ENCODE measurements at places on chromosomes 4 and X.

DNA sequence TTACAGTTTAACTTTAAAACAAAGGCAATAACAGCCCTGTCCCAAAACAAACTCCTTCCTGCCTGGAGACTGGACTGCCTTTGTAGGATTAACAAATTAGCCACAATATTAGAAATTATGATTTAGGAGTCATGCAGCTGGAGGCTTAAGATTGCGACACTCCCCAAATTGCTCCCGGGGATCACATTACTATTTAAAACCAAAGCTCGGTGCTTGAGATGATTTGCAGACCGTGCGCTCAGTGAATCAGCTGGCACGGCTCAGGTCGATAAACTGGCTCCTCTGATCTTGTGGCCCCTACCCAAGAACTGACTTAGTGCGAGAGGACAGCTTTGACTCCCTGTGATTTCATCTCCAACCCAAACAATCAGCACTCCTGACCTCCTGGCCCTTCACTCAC is 829.3 kb downstream of the NLGN4X start:
- DNase-seq: no peak

DNA sequence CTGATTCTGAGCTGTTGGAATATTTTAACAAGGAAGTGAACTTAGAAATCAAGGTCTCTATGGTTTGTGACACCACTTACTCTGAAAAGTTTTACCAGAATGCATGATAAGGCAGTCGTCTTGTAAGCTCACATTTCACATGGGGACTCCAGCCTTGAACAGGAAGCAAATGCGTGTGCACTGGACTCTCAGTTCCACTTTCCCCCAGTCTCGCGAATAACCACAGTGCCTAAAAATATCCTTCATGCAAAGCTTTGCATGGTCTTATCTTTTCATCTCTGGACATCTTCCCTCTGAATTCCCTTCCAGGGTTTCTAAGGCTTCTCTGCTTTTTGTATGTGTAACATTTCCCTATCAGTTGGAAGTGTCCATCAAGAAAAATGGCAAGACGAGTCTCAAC is 581.8 kb downstream of the NLGN4X start:
- no peaks in the 10 kb centered on the region for H3K36me3 ChIP-seq
- no peaks in the 10 kb centered on the region for H3K4me1 ChIP-seq
- no peak overlapping the region for H3K4me3 ChIP-seq
- H3K27me3 ChIP-seq: no peaks in the 10 kb centered on the region
- no peak for DNase-seq

GRCh38 chrX:133307637-133308498 is 89.7 kb upstream of the TFDP3 start:
- H3K4me3 ChIP-seq: no peak overlapping the region
- H3K36me3 ChIP-seq: peaks cover 3% of the 10 kb centered on the region
- peaks cover 2% of the 10 kb centered on the region for H3K4me1 ChIP-seq
- peak; percentile 54 for DNase-seq

- H3K27me3 ChIP-seq: no peaks in the 10 kb centered on the region
- no peaks in the 10 kb centered on the region for H3K4me1 ChIP-seq
- no peak overlapping the region for H3K4me3 ChIP-seq
- DNase-seq: no peak
- no peaks in the 10 kb centered on the region for H3K36me3 ChIP-seq
These were observed 114.8 kb downstream of the STOX2 start for GRCh38 chr4:184019667-184020623.

- DNase-seq: peak; percentile 54
- no peak overlapping the region for H3K4me3 ChIP-seq
- no peaks in the 10 kb centered on the region for H3K36me3 ChIP-seq
- no peak overlapping the region for H3K27ac ChIP-seq
- H3K27me3 ChIP-seq: no peaks in the 10 kb centered on the region
These were observed 21.3 kb downstream of the ARHGAP24 start for GRCh38 chr4:85496126-85496849.

DNA sequence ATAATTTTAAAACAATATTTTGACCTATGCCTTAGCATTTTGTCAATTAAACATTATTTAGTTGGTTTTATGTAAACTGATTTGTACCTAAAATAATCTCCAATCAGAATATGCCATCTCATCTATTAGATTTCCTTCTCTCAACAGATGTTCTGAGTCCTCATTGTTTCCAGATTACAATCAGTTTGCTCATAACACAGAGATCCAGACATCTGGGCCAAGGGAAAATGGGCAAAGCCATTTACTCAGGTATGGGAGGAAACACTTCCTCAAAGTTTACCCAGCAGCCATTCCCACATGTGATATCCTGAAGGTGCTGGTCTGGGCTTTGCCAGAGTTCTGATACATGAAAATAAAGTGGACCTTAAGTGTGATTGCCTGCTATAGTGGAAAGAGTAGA is 217.9 kb upstream of the GPC4 start:
- no peak for DNase-seq
- H3K27me3 ChIP-seq: peaks cover 5% of the 10 kb centered on the region
- H3K4me1 ChIP-seq: no peaks in the 10 kb centered on the region

DNA sequence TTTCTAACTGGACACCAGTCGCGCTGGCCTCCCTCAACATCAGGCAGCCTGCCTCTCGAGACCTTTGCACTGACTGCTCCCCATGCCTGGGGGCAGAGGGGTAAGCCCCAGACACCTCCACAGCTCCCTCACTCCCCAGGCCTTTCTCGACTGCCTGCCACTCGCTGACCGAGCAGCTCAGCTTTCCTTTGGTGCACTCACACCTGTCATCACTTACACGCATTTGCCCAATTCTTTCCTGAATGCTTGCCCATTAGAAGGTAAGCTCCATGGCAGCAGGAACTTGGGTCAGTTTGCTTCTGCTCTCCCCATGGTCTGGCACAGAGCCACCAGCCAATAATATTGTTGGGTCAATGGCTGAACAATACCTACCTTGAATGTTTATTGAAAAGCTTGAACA is 32.2 kb upstream of the PROM1 start:
- no peak overlapping the region for H3K27ac ChIP-seq
- H3K4me3 ChIP-seq: no peak overlapping the region
- no peaks in the 10 kb centered on the region for H3K4me1 ChIP-seq
- H3K27me3 ChIP-seq: peaks cover 83% of the 10 kb centered on the region
- no peak for DNase-seq

- H3K27me3 ChIP-seq: no peaks in the 10 kb centered on the region
- H3K4me3 ChIP-seq: no peak overlapping the region
- H3K27ac ChIP-seq: no peak overlapping the region
- no peak for DNase-seq
These were observed 53.4 kb downstream of the IRF2 start for GRCh38 chr4:184420881-184421416.

DNA sequence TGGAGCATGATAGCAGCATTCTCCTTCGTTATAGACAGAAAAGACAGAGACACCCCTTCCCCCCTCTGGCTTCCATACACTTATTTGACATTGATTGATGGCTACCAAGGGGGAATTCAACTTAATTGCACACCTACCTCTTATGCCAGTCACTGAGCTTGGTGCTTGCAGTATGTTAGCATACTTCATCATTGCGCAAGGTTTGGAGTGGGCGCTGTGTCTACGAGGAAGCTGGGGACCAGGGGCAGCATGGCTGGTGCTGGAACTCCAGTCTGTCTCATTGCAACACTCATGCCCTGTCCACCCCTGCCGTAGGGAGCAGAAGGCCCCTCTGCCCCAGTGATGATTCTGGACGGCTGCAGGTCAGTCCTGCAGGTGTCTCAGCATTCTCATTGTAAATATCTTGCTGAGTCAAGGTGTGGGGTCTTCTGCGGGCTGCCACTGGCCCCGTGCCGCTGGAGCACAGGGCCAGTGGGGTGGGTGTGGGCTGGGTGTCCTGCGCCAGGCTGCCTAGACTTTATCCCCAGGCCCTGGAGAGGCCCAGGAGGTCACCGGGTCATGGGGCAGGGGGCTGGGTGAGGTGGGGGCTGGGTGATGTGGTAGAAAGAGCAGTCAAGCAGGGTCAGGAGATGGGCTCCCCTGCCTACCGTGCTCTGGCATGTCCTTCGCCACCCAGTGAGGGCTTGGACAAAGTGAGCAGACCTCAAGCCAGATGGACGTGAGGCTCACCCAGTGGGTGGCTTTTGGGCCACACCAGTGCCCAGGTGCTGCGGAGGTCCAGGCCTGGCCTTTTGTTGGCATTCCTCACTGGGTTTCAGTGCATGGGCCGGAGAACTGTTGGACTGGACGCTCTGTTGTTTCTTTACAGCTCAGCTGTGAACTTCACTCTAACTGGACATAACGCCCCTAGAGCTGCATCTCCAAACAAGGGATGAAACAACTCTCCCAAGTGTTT is 85.5 kb downstream of the PSAPL1 start:
- no peak overlapping the region for H3K4me3 ChIP-seq
- no peak for DNase-seq
- peaks cover 4% of the 10 kb centered on the region for H3K4me1 ChIP-seq

DNA sequence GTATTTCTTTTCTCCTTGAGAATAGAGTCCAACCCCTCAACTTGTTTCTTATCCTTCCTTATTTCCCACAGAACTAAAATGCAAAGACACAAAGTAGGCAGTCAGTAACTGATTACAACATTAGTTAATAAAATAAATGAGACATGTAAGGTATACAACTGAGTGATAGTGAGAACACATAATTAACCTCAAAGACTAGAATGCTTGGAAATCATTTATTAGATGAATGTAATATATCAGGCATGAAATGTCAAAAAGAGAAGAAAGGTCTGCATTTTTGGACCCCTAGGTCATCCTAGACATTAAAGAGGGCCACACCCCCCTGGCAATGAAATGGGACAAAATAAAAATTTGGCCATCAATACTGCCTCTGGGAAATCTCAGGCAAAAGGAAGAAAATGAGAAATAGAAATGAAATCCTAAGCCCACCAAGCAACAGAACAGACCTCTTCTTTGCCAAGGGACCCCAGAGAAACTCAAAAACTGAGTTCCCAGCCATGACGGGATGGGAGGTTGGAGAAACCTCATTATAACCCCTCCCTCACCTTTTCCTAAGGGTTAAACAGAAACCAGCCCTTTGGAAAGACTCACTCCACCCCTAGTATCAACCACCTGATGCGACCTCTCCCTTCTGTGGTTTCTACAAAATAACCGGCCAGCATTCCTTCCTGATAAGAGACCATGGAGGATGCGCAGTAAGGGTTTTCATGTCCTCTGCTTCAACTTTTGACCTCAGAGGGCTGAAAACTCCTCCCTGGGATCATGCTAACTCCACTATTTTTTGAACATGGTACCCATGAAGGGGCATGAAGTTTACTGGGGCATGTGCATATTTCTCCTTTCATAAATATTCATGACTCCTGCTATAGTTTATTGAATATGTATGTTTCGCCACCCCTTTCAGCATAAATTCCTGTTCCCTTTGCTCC is 90.0 kb upstream of the EXOC1L start:
- peaks cover 5% of the 10 kb centered on the region for H3K27me3 ChIP-seq
- no peak overlapping the region for H3K4me3 ChIP-seq
- peaks cover 3% of the 10 kb centered on the region for H3K4me1 ChIP-seq
- no peak overlapping the region for H3K27ac ChIP-seq
- no peak for DNase-seq

- no peaks in the 10 kb centered on the region for H3K4me1 ChIP-seq
- no peak for DNase-seq
- H3K4me3 ChIP-seq: no peak overlapping the region
- H3K36me3 ChIP-seq: no peaks in the 10 kb centered on the region
These were observed 873.8 kb downstream of the GLUD2 start for GRCh38 chrX:121921258-121921657.

- peak overlapping the region; percentile 9 for H3K4me3 ChIP-seq
- H3K27me3 ChIP-seq: no peaks in the 10 kb centered on the region
- DNase-seq: no peak
- no peaks in the 10 kb centered on the region for H3K36me3 ChIP-seq
- no peaks in the 10 kb centered on the region for H3K4me1 ChIP-seq
These were observed 408.2 kb upstream of the INTU start for GRCh38 chr4:127224556-127224955.

DNA sequence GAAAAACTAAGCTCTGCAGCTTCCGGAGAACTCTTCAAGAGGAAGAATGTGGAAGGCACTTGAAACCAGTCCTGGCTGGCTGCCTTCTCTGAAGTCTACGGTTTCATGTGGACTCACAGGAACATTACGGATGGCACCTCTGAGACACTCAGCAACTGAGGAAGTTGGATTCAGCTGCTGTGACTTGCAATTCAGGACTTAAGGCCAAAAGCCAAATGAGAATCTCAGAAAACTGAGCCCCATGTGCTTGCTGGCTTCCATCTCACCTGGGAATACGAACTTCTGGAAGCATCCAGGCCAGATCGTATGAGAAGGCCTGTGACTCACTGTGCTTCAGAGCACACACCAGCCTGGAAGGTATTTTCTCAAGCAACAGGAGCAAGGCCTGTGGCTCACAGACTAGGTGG is 107.8 kb upstream of the GPC4 start:
- DNase-seq: no peak
- H3K36me3 ChIP-seq: no peaks in the 10 kb centered on the region
- no peak overlapping the region for H3K27ac ChIP-seq
- H3K27me3 ChIP-seq: no peaks in the 10 kb centered on the region

DNA sequence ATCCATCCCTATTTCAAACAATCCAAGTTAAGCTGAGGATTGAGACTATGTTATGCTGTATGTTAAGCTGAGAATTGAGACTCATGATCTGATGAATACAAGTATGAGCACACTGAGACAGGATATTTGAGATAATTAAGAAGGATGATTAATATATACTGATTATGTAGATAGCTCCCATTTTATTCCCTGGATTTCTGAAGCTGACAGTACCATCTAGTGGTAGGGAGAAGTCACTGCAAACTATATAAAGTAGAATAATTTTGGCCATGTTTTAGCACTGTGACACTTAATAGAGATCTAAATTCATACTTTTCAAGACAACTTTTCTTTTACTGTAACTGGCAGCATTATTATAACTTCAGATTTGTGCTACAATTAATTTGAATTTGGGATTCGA is 63.8 kb upstream of the HPRT1 start:
- H3K4me1 ChIP-seq: no peaks in the 10 kb centered on the region
- H3K36me3 ChIP-seq: no peaks in the 10 kb centered on the region
- peak; percentile 28 for DNase-seq
- H3K27ac ChIP-seq: no peak overlapping the region
- H3K27me3 ChIP-seq: no peaks in the 10 kb centered on the region

- H3K36me3 ChIP-seq: peaks cover 4% of the 10 kb centered on the region
- no peak overlapping the region for H3K27ac ChIP-seq
- no peaks in the 10 kb centered on the region for H3K27me3 ChIP-seq
- H3K4me3 ChIP-seq: peak overlapping the region; percentile 90
- H3K4me1 ChIP-seq: peaks cover 12% of the 10 kb centered on the region
These were observed 710 bp downstream of the PRKG2 start for GRCh38 chr4:81214144-81214880.

GRCh38 chr4:26238778-26239679 is 81.8 kb upstream of the RBPJ start:
- H3K27me3 ChIP-seq: no peaks in the 10 kb centered on the region
- peaks cover 6% of the 10 kb centered on the region for H3K4me1 ChIP-seq
- H3K36me3 ChIP-seq: no peaks in the 10 kb centered on the region
- DNase-seq: peak; percentile 20
- H3K4me3 ChIP-seq: no peak overlapping the region
- no peak overlapping the region for H3K27ac ChIP-seq

GRCh38 chr4:116400480-116400879 is 684.9 kb downstream of the TRAM1L1 start:
- H3K27me3 ChIP-seq: no peaks in the 10 kb centered on the region
- peaks cover 2% of the 10 kb centered on the region for H3K4me1 ChIP-seq
- DNase-seq: peak; percentile 26
- H3K27ac ChIP-seq: no peak overlapping the region
- H3K36me3 ChIP-seq: no peaks in the 10 kb centered on the region

GRCh38 chr4:136412708-136413107 is 1119.6 kb downstream of the PCDH18 start:
- DNase-seq: peak; percentile 16
- H3K36me3 ChIP-seq: no peaks in the 10 kb centered on the region
- H3K27me3 ChIP-seq: no peaks in the 10 kb centered on the region
- no peak overlapping the region for H3K27ac ChIP-seq

- H3K4me3 ChIP-seq: peak overlapping the region; percentile 85
- peaks cover 4% of the 10 kb centered on the region for H3K27me3 ChIP-seq
- DNase-seq: peak; percentile 28
- H3K36me3 ChIP-seq: no peaks in the 10 kb centered on the region
These were observed 816 bp downstream of the EREG start for GRCh38 chr4:74365761-74366160.
